EL (cell line): ENCODE measurements at places on chromosomes 6 and 20.

GRCh38 chr6:131443014-131443413, 130.0 kb upstream of the ARG1 start:
- no peak for DNase-seq

DNA sequence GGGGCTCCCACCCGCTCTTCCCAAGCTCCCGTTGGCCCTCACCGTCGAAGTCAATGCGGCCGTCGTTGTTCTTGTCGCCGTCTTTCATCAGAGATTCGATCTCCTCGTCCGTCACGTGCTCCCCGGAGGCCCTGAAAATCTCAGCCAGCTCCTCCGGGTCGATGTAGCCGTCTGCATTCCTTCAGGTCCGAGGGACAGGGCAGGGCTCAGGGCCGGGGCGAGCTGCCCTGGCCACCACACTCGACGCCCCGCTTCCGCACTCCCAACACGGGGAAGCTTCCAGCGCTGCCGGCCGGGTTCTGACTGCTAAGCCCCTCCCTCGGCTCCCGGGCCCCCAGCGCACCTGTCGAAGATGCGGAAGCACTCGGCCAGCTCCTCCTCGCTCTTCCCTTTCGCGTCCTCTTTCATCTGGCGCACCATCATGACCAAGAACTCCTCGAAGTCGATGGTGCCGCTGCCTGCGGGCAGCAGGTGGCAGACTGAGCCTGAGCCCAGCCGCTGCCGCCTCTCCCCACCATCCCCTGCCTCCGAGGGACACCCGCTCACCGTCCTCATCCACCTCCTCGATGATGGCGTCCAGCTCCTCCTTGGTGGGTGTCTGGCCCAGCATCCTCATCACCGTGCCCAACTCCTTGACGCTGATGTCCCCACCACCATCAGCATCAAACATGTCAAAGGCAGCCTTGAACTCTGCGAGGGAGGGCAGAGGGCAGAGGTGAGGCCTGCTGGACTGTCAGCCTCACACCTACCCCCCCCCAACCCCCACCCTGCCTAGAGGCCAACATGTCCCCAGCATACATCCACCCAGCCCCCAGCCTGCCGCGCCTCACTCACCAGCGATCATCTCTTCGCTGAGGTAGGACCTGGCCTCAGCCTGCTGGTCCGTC, 2.9 kb downstream of the TNNC2 start:
- peak; percentile 33 for DNase-seq

DNA sequence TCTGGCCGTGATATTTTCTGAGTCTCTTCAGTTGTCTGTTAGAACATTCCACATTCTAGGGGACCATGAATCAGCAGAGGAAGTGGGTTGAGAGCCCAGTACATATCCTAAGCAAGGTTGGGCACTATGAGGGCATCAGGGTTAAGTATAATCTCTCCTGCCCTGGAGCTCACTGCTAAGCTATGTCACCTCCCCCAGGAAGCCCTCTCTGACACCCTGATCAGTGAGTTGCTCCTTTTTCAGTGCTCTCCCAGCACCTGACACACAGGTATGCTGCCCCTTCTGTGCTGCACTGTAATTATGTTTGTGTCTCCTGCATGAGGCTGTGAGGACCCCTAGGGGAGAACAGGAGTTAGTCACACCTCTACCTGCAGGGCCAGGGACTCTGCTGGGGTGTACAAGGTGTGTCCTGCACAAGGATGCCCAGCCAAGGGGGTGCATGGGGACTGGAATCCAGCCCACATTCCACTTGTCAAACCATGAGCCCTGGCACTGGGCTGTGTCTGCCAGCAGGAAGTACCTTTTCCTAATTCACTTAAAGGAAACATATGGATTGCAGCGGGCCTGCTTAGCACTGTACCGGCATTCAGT, 3.9 kb downstream of the RAB44 start:
- DNase-seq: peak; percentile 50

- DNase-seq: peak; percentile 77
Observed at GRCh38 chr20:13022401-13023155, 13.8 kb downstream of the SPTLC3 start.

- DNase-seq: no peak
Observed at GRCh38 chr6:77371748-77372147, 91.5 kb downstream of the HTR1B start.

DNA sequence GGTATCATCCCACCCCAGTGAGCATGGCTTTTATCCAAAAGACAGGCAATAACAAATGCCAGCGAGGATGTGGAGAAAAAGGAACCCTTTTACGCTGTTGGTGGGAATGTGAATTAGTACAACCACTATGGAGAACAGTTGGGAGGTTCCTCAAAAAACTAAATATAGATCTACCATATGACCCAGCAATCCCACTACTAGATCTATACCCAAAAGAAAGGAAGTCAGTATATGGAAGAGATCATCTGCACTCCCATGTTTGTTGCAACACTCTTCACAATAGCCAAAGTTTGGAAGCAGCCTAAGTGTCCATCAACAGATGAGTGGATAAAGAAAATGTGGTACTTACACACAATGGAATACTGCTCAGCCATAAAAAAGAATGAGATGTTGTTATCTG, 5.9 kb upstream of the KIAA1755 start:
- DNase-seq: no peak

- DNase-seq: no peak
Observed at GRCh38 chr20:58705208-58705926, 12.8 kb downstream of the NPEPL1 start.

DNA sequence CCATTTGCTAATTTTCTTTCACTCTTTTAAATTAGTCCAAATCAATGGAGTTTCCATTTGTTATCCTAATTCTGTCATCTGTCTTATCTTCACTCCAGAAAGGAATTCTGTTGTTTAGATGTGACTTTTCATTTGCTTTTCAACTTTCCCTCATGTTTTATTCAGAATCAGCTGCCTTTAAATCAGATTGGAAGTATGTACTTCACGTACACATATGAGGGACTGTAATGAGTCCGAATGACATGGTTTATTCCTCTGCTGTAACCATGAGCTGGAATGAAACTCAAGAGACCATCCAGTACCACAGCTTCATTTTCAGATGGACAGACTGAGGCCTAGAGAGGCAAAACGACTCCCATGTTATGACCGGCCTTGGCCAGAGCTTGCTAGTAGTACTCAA, 302.3 kb downstream of the KIF16B start:
- no peak for DNase-seq

DNA sequence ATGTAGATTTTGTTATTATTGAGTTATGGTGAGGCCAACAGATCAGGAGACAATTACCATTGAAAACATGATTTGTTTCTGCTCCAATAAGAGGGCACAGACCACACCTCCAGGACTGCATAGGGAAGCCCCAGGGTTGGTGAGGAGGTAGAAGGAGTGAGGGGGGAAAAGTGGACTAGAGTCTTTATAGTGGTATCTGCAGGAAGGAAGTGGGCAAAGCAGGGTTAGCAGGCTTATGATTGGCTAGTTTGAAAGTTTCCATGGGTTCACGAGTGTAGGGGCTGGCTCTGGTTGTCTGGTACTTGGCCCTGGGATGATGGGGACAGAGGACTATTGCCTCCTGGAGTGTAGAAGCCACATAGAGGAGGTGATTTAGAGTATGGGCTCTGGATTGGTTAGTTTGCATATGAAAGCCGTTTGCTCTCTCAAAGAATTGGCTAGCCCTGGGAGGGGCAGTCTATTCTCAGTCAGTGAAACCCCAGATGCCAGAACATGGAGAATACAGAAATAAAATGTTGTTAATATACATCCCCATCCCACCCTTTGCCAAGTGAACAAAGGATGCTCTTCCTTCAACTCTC, 156.6 kb downstream of the KLHL32 start:
- DNase-seq: no peak

DNA sequence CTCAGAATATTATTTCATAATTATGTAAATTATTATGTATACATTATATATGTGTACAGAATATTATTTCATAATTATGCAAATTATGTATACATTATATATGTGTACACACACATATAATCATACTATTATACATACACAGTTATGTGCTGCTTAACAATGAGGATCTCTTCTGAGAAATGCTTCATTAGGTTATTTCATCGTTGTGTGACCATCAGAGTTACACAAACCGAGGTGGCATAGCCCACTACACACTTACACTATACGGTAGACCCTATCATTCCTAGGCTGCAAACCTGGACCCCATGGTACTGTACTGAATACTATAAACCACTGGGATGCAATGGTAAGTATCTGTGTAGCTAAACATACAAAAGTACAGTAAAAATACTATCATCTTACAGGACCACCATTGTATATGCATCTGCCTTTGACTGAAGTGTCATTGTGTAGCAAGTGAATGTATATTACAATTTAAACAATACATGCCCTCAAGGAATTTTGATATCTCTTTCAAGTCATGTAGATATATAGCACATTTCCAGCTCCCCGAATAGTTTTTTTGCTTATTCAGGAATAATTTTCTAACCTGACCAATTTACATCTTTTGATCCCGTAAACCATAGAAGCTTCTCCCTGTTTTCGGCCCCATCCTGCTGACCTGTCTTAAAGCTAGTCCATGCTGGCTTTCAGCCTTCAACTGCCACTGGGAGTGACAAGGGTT, 71.2 kb downstream of the TMEM170B start:
- no peak for DNase-seq

DNA sequence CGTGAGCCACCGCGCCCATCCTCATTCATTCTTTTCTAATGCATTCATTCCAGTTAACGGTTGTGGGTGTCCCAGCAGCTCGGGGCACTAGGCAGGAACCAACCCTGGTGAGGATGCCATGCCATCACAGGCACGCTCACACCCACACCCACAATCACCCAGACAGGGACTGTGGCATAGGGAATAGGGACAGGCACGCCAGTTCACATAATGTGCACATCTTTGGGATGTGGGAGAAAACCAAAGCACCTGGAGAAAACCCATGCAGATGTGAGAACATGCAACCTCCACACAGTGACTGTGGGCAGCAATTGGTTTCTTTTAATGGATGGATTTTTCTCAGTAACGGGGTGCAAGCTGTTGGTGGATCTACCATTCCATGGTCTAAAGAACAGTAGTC, 64.3 kb downstream of the IRF4 start:
- no peak for DNase-seq

DNA sequence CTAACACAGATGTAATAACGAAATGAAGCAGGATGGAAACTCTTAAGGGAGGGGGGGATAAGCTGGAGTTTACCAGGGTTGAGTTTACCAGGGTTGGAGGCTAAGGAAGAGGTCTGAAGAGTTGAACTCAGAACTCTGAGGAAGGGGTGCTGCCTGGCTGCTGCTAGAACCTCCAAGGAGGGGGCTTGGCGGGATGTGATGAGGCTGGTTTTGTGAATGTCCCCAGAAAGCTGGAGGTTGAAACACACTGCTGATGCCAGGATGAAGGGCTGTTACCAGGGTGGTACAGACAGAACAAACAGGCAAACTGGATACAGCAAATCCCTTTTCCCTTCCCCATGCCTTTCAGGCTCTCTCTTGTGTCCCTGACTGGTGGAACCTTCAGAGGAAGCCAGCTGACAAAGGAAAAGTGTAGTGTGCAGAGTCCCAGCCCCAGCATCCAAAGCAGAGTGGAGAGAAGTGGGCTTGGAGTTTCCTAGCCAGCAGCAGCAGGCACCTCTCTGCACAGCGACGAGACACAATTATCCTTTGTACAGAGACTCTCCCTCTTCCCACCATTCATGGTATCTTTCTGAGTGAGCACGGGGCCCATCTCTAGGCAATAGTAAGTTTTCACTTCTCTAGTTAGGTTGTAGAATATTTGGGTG, 23.7 kb downstream of the UBE2V1 start:
- no peak for DNase-seq

GRCh38 chr6:97703661-97704060, 420.6 kb upstream of the MMS22L start:
- no peak for DNase-seq

DNA sequence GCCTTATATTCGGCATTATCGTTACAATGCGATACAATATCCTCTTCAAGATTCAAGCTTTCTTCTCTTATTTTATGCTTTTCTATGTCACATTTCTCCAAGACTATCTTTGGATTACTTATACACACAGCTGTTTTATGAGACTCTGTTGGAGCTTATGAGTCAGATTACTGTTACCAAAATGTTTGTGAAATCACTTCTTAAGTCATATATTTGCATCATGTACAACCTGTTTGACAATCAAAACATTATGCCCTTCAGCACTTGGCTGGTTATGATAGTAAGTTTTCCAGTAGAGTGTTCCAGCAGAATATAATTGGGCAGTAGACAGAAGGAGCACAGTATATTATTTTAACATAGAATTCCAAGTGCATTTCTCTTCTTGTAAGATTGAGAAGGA, 35.2 kb downstream of the BMP6 start:
- no peak for DNase-seq

DNA sequence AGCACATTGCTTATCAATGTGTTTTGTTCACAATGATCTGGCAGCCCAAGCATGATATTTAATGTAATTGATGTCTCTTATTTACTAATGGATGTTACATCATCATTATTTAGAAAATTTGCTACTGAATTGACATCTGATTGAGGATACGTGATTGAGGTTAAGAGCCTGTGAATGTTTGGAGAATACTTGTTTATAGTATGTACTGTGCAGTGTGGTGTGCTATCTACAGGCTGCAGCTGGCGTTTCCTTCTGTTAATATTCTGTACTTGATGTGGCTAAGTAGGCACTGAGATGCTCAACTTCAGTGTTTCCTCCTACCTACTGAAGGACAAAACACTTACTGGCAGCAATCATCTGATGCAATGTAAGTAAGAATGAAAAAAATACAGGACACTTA, 709.6 kb upstream of the FLRT3 start:
- DNase-seq: no peak

GRCh38 chr6:111743862-111744692, 129.2 kb downstream of the FYN start:
- no peak for DNase-seq

DNA sequence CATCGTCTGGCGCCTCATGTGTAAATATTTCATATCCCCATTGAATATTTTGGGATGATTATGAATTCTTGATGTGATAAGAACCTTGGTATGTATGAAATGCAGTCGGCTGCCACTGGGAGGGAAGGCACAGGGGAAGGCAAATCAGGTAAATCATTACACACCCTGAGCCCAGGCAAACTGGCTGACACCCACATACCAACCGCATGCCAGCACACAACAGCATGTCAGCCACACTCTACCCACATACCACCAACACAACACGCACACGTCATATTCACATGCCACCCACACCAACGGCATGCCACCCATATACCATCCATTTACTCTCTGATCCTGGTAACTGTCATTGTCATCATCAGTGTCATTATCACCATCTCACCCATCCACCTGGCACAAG, 28.3 kb upstream of the MDGA1 start:
- peak; percentile 40 for DNase-seq

GRCh38 chr6:107579456-107580056, 89.6 kb downstream of the SOBP start:
- no peak for DNase-seq

- peak; percentile 17 for DNase-seq
Observed at GRCh38 chr6:169164451-169164850, 89.2 kb downstream of the THBS2 start.

- DNase-seq: no peak
Observed at GRCh38 chr6:5840734-5841390, 165.9 kb downstream of the NRN1 start.

DNA sequence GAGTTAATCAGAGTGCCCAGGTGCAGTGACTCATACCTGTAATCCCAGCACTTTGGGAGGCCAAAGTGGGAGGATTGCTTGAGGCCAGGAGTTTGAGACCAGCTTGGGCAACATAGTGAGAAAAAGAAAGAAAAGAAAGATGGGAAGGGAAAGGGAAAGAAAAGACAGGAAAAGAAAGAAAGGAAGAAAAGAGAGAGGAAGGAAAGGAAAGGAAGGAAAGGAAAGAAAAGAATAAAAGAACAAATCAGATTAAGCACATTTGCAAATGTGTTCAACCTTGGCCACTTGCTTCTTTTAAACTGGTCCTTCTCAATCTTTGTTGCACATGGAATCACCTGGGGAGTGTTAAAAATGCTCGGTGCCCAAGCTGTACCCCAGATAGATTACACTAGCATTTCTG, 28.0 kb downstream of the NR2E1 start:
- no peak for DNase-seq
